Inflammatory macrophage treated with lipopolysaccharide for 4 hours (primary cell): ENCODE measurements at places on chromosomes 2 and 18.

- DNase-seq, result no peak
Measured at GRCh38 chr18:58532298-58532697, 96.6 kb downstream of the ALPK2 start.

- DNase-seq, result no peak
Measured at GRCh38 chr2:121245913-121246312, 39.1 kb downstream of the TFCP2L1 start.

GRCh38 chr2:36741188-36741837 lies 44.8 kb downstream of the VIT start:
- no peak for DNase-seq

DNA sequence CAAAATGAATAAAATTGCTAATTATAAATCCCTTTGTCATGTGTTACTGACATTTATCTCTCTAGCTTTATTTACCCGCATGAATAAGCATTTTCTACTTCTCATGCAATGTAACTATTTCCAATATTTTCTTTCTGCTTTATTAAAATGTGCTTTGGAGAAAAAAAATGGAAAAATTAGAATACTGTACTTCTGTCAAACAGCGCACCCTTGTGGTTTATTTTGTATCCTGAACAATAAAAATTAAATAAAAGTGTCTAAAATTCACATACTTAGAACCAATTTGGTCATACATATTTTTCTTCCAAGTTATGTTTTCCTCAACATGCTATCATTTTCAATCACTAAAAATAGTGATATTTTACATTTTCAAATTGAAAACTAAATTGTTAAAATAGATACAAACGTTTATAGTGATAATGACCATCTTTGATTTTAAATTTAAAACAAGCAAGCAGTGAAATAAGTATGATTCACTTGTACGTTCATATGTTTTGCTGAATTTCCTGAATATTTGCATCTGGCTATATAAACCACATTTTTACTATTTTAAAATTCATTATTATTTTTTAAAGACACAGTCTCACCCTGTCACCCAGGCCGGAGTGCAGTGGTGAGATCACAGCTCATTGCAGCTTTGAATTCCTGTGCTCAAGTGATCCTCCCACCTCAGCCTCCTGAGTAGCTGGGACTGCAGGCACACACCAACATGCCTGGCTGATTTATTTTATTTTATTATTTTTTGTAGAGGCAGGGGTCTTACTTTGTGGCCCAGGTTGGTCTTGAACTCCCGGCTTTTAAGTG lies 95.9 kb upstream of the GRB14 start:
- peak; percentile 42 for DNase-seq
